Vagina (tissue), 2 donors: ENCODE measurements at places on chromosomes 4 and X.

DNA sequence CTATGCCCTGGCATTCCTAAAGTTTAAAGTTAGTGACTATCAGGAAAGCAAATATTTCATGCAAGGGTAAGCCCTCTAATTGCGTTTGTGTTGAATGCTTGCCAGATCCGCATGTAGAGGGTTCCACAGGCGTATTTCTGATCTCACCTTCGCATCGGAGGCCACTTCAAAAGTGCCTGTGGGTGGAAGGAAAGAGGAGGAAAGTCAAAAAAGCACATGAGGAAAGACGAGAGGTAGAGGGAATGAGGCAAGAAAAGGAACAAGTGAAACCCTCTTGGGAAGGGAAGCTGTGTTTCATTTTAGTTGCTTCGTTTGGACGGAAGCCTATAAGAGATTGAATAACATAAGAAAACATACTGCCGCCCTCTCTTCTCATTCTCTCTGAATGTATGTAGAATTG, 628.8 kb downstream of the SPRY1 start:
- DNase-seq, result no peak

DNA sequence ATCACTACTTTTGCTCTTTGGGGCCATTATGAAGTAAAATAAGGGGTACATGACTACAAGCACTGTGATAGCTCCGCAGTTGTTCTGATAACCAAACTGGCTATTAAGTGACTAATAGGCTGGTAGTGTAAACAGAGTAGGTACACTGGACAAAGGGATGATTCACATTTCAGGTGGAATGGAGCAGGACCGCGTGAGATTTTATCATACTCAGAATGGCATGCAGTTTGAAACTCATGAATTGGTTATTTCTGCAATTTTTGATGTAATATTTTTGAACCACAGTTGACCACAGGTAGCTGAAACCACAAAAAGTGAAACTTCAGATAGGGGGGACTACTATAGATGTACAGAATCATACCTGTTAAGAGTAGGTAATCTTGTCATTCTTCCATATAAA, 55.8 kb downstream of the PAK3 start:
- DNase-seq, result no peak

DNA sequence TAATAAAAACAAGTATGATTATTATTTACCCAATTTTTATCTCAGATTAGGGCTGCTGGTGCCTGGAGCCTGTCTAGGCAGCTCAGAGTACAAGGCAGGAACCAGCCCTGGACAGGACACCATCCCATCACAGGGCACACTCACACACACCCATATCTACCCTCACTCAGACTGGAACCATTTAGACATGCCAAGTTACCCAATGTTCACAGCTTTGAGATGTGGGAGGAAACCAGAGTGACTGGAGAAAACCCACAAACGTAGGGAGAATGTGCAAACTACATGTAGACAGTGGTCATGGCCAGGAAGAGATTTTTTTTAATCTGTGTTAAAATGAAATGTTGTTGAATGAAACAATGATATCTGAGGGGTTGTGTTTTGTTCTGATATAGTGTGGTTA, 35.7 kb upstream of the ADGRA3 start:
- no peak for DNase-seq

DNA sequence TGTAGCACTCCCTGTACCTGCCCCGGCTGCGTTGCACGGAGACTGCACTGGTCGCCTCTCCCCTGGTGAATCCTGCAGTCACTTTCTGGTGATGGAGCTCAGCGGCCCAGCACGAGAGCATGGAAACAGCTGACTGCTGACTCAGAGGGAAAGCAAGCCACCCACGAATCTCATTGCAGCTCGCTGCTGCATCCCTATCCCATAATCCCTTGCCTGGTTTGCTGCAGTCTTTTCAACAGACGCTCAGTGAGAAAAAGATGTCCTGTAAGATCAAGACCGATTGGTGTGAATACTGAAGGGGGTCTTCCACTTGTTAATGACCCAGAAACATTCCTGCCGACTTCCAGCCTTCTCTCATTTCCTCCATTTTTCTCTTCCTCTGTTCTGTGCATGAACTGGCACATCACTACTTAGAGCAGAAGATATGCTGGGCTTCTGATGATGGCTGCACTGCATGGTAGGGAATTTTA, 52.9 kb downstream of the TRIM2 start:
- DNase-seq, result no peak

DNA sequence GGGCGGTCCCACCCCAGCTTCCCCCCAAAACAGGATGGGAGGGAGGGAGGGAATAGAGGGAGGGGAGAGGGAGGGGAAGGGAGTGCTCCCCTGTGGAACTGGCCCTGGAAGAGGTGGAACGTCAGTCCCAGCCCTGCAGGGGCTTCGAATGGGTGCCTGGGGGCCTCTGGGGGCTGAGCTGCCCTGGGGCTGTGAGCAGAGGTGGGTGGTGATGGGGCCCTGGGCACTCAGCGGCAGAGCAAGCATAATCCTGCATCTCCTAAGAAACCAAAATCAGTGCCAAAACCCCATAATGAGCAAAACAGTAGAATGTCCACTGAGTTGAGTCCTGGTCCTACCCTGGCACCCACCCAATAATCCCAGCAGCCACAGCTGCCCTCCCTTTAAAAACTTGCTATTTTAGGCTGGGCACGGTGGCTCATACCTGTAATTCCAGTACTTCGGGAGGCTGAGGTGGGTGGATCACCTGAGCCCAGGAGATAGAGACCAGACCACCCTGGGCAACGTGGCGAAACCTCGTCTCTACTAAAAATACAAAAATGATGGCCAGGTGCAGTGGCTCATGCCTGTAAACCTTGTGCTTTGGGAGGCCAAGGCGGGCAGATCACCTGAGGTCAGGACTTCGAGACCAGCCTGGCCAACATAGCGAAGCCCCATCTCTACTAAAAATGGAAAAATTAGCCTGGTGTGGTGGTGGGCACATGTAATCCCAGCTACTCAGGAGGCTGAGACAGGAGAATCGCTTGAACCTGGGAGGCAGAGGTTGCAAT, 11.1 kb downstream of the DOK7 start:
- DNase-seq, result no peak

DNA sequence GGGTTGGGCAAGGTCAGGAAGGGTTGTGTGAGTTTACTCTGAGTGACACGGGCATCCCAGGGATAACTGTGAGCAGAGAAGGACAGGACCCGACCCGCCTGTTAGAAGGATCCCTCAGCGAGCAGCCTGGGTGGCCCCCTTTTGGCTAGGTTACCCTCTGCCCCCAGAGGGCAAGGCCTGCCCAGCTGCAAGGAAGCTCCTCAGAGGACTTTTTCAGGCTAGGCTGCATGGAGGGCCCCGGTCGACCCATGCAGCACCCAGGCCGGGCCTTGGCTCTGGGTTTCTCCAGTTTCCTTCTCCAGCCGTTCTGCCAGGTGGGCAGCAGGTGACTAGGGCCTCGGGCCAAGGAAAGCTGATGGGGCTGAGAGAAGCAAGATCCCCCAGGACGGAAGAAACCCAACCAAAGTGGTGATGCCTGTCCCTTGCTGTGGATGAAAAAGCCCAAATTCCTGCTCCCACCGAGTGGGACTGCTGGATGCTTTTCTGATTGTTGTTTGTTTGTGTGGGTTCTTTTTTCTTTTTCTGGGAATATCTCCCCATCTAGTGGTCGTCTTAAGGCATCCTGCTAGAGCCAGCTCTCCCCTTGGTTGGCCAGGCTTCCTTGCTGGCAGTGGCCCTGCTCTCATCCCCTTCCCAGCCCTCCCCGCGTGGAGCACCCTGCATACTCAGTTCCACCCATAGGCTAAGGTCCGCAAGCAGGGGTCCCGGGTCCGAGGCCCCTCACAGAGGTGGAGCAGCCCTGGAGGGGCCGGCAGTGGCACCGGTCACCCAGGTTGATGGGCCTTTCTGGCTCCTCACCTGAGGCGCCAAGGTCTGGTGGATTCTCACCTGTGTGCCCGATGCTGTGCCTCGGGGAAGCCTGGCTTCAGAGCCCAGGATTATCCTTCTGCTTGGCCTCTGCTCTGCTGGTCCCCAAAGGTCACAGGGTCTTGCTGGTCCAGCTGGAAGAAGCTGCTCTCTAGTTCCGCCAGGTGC, 1.8 kb downstream of the ZFP92 start:
- no peak for DNase-seq

DNA sequence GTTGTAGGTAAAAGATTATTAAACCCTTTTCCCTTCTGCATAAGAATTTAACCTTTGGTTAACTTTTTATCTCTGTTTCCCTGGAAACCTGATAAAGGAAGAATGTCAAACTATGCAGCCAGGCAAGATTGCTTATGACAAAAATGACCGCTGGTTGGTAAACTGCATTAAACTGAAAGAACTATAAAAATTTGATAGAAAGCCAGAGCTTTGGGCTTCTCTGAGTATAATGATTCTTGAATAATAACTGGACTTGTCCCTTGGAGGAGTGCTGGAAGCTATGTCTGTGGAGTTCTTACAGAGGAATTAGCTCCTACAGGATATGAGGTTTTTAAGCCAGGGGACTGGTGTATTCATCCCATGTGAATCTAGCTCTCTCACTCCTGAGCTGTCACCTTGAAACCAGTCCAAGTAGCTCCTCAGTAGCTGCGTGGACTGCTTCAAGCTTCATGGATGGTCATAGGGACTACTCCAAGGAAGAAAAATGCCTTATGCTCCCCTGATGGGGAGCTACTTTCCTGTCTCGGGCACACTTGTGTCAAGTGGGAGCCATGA, 52.0 kb downstream of the RASL11B start:
- DNase-seq, result no peak

GRCh38 chrX:262381-262909, 18.7 kb upstream of the PLCXD1 start:
- no peak for DNase-seq

- DNase-seq, result no peak
Measured at GRCh38 chr4:105430811-105431210, 43.1 kb downstream of the PPA2 start.

DNA sequence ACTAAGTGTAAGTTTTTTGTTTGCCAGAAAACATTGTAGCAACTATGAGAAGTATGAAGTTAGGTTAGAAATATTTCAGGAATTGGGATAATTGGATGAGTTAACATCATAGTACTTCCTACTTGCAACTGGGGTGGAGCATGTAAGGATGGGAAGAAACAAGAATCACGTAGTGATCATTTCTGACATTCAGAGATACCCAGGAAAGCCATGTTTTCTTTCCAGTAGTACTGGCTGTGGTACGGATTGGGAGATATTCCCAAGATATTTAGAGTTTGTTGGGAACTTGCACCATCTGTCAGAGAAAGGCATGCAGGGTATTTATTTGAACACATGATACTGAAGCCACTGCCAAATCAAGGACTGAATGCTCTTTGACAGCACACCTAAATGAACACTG, 87.6 kb upstream of the SLC4A4 start:
- DNase-seq, result no peak

- no peak for DNase-seq
Measured at GRCh38 chr4:9808077-9808476, 26.6 kb downstream of the DRD5 start.

GRCh38 chr4:7343950-7344349, 90.8 kb downstream of the PSAPL1 start:
- no peak for DNase-seq

DNA sequence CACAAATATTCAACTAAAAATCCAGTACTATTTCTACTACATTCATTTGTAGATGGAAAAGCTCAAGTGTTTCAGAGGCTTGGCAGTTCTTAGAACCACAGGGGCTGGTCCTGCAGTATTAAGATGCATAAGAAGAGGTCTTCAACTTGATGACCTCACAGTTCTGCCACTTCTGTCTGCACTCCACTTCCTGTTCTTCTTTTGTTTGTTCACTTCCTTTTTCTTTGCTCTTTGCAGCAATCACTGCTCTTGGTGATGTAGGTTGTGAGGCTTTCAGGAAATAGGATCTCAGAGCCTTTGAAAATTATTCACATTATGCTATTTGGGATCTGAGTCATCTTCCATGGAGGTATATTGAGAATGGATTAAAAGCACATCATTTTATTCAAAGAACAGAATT, 602.0 kb upstream of the CPEB2 start:
- no peak for DNase-seq
